ENCODE measurements at places on chromosomes 3 and 15.

- no peak for DNase-seq
Measured at GRCh38 chr3:138916824-138917223, 30.1 kb downstream of the FOXL2 start.

- no peak for DNase-seq
Measured at GRCh38 chr15:67397139-67397538, 123.8 kb upstream of the C15orf61 start.

DNA sequence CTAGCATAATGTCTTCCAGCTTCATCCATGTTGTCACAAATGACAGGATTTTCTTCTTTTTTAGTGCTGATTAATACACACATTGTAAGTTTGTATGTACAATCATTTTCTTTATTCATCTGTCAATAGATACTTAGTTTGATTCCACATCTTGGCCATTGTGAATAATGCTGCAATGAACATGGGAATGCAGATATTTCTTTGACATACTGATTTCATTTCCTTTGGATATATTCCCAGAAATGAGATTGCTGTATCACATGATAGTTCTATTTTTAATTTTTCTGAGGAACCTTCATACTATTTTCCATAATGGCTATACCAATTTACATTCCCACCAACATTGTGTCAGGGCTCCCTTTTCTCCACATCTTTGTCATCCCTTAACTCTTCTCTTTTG lies 117.9 kb downstream of the MEIS2 start:
- DNase-seq, result no peak

DNA sequence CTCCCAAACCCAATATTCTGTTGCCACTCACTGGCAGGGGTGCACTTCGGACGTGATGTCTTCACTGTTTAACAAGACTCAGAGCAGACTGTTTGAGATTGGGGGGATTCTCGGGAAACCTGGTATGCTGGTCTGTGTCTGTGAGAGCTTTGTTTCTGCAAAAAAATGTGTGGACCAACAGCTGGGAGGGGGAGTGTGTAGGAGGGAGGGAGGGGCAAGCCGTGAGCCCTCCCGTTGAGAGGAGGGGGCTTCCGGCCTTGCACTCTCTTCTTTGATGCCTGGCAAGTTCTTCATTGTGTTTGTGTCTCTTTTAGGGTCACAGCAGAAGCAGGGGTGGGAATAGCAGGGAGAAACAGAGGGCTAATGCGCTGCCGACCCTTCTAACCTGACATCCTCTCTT lies 74.9 kb upstream of the NDN start:
- DNase-seq, result no peak

- no peak for DNase-seq
Measured at GRCh38 chr15:42836251-42836650, 84.3 kb downstream of the TTBK2 start.

- no peak for DNase-seq
Measured at GRCh38 chr3:113534365-113534764, 2.0 kb downstream of the SIDT1 start.

- no peak for DNase-seq
Measured at GRCh38 chr3:153746211-153746610, 375.0 kb upstream of the ARHGEF26 start.

DNA sequence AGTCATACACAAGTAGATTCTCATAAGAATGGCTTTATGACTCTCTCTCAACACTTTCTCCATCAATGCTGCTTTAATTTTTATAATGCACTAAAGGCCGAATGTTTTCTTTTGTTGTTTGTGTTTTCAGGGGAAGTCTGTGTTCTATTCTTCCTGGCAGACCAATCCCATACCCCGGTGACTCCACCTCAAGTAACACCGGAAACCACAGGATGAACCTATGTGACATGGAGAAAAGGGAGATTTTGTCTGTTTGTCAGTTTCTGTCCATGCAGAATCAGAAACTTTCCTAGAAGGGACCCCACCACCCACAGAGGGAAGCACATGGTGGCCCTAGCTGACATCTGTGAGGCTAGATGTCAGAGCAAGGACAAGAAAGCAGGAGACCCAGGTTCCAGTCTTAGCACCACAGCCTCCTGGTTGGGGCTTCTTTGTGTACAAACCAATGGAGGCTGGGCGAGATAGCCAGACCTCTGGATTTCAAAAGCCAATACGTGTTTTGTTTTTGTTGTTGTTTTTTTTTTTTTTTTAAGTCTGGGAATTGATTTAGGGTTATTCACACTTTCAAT lies 109.0 kb downstream of the OSBPL10 start:
- no peak for DNase-seq

- no peak for DNase-seq
Measured at GRCh38 chr3:134079111-134079547, 49.4 kb upstream of the SLCO2A1 start.

- no peak for DNase-seq
Measured at GRCh38 chr15:62534996-62535395, 369.9 kb upstream of the C2CD4B start.

DNA sequence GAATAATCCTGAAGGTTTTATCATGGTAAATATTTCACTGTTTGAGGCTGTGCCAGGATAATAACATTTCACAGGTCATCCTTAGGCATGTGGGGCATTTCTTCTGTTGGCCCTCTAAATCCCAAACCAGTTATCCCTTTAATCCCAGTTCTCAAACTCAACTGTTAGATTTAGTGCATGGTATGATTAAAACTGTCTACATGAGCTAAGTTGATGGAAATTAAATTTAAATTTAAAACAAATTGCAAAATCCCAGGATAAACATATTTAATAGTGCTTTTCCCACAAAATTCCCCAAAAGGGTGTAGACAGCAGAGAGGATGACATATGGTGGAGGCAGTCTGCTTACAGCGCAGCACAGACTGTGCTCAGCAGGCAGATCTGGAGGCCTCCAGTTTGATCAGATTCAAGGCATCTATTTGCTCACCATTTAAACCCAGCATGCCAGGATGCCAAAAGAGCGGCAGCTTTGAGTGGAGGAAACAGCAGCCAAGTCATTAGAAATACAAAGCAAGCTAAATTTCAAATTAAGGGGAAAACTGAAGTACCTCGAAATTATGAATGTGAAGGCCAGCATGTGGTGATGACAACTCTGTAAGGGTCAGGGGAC lies 325.8 kb downstream of the KCNH8 start:
- DNase-seq, result no peak

DNA sequence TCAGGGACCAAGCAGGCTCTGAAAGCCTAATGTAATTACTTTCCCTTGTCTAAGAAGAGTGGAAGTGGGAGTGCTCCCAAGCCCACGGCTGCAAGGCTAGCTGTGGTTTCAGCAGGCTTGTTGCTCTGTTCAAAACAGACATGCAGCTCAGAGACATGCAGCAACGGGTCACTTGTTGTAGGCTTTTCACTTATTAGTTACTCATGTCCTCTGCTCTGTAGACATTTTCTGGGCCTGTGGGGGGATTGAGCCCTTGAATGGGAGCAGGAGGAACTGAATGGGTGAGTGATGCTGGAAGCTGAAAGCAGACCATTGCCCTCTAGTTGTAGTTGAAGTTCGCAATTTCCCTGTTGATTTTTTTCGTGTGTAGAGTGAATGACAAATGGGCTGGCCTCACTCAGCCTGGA lies 261.9 kb upstream of the NR2E3 start:
- no peak for DNase-seq

- DNase-seq, result no peak
Measured at GRCh38 chr3:113177526-113177925, 33.8 kb upstream of the BOC start.

GRCh38 chr3:75967071-75967470 lies 181.7 kb upstream of the ZNF717 start:
- DNase-seq, result no peak

DNA sequence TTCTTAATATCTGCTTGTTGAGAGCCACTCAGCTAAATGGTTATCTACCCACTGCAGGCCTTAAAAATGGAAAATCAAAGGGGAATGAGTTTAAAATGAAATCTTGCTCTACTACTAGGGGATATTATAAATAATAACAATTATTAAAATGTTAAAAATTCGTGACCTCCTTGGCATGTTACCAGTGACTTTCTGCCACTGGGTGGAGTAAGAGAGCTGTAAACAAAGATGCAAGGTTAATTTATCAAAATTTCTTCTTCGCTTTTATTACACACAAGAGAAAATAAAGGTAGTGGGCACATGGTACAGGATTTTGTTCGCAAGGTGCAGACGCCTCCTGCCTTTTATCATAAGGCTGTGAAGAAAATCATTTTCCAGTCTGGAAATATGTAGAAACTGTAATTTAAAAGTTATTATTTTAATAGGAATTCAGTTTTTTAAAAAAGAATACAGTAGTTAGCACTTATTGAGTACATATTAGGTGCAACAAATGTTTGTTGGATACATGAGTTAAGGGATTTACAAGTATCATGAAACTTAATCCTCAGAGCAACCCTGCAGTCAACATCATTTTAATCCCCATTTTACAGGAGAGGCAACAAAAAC lies 272.6 kb downstream of the SUCLG2 start:
- no peak for DNase-seq

DNA sequence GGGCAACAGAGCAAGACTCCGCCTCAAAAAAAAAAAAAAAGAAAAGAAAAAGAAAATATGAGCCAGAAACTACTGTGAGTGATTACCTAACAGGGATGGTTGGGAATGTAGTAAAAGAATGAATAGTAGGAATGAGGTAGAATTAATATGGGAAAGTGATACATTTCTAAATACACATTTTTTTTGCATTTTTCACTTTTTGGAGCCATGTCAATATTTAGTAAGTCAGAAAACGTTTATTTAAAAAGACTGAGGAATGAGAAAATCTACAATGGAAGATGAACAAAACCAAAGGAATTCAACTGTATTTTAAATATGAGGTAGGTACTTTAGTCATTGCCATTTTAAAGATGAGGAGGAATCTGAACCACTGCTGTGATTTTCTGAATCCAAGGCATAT lies 817.2 kb upstream of the CADM2 start:
- no peak for DNase-seq

GRCh38 chr3:193377591-193377990 lies 962 bp downstream of the ATP13A5 start:
- DNase-seq, result no peak

GRCh38 chr3:28240441-28240840 lies 978 bp upstream of the CMC1 start:
- no peak for DNase-seq

- no peak for DNase-seq
Measured at GRCh38 chr3:5198986-5199731, 11.7 kb downstream of the EDEM1 start.

GRCh38 chr3:139117883-139118760 lies 73.4 kb upstream of the PRR23C start:
- no peak for DNase-seq

DNA sequence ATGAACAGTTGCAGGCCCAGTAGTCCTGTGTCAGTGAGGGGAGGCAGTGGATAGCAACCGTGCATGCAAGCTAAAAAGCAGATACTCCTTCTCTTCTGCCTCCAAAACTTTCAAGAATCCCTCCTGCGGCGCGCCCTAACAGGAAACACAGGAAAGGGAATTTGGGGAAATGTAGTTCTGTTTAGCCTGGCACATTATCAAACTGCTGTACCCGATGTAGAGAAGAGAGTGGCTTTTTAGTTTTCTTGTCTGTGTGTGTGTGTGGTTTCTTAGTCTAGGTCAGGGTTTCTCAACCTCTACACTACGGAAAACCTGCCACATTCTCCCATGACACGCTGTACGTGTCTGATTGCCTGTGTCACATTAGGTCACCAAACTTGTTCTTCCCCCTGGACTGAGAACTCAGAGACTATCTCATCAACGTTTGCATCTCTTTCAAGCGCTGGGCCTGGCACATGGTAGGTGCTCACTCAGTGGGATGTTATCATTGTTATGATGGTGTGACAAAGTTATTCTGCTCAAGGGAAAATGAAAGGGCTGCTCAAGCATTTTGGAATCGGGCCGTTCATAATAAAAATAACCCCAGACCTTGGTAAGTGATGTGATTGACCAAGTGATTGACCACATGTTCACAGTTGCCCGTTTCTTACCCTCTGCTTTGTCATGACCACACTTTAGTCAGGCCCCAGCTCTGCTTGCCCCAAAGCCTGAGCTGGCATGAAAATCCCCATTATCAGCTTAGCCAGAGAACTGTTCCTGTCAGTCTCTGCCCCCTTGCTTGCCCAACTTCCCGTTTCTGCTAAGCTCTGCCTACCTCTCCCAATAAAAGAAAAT lies 33.2 kb downstream of the TM4SF4 start:
- no peak for DNase-seq

- no peak for DNase-seq
Measured at GRCh38 chr15:51077221-51078153, 17.2 kb downstream of the TNFAIP8L3 start.

- no peak for DNase-seq
Measured at GRCh38 chr15:27989838-27990237, 109.3 kb downstream of the OCA2 start.

DNA sequence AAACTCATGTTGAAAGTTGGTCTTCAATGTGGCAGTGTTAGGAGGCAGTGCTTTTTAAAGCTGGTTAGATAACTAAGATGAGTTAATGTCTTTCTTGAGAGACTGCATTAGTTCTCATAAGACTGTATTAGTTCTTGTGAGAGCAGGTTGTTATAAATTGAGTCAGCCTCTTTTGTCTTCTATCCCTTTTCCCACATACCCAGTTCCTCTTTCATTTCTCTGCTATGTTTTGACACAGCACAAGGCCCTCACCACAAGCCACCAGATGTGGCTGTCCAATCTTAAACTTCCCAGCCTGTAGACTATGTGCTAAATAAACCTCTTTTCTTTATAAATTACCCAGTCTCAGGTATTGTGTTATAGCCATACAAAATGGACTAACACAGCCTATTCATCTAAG lies 94.6 kb upstream of the SNTN start:
- DNase-seq, result no peak

- no peak for DNase-seq
Measured at GRCh38 chr3:182829761-182830405, 36.6 kb downstream of the ATP11B start.

DNA sequence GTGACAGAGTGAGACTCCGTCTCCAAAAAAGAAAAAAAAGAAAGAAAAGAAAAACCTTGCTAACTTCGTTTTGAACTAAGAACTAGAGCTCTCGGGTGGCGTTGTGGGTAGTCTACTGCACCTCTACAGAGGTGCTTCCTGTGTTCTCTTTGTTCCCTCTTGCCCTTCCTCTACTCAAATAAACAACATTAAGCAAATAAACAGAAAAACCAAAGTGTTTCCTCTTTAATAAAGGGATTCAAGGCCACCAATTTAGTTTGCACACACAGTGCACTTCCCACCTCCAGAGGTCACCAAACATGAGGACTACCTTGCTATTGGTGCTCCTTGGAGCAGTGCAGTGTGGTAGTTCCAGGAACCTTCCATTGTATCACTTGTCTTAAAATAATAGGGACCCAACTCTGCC lies 354.2 kb upstream of the TBL1XR1 start:
- no peak for DNase-seq

DNA sequence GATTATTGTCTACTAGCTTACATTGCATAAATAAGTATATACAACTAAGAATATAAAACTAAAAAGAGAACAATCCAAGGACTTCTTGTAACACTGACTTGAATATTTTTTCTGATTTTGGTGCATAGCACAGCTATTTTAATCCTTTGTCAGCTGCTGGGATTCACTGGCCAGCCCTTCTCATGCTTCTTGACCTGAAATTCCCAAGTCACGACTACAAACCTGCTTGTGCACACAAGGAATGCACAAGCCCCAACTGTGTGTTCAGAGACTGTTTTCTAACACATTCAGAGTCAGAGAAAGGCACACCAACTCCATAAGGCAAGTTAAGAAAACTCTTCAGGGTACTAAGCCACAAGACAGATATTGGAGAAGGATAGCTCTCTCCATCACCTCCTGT lies 80.9 kb downstream of the TNIK start:
- DNase-seq, result no peak
